T-helper 2 cell (primary cell): ENCODE measurements at places on chromosomes 1 and 21.

DNA sequence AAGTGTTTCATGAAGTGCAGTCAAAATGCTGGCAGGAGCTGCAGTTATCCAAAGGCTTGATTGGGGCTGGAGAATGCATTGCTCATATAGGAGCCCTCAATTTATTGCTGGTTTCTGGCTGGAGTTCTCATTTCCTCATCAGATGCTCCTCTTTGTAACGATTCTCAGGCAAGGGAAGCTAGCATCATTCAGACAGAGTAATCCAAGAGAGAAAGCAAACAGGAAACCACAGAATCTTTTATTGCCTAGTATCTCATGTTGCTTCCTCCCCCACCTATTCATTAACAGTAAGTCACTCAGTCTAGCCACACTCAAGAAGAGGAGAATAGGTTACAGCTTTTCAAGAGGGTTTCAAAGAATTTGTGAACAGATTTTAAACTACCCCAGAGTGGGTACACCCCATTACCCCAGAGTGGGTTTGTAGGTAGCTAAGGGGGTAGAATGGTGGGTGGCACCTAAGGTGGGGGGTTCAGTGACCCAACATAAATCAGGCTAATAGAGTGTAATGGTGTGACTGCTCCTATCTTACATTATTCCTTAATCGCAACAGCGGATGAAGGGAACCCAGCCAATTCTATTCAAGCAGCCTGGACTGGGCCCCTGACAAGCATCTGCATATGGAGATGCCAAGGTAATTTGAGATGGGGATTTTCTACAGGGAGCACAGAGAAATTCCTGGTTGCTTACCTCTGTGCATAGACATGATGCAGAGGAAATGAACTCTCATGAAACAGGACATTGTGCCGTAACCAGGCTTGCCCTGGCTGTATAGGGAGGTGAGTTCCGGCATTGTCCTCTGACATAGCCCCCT lies 67.1 kb downstream of the KCNJ15 start:
- no peak for DNase-seq

- no peak for DNase-seq
Measured at GRCh38 chr1:9871707-9872425, 38.2 kb downstream of the CTNNBIP1 start.

DNA sequence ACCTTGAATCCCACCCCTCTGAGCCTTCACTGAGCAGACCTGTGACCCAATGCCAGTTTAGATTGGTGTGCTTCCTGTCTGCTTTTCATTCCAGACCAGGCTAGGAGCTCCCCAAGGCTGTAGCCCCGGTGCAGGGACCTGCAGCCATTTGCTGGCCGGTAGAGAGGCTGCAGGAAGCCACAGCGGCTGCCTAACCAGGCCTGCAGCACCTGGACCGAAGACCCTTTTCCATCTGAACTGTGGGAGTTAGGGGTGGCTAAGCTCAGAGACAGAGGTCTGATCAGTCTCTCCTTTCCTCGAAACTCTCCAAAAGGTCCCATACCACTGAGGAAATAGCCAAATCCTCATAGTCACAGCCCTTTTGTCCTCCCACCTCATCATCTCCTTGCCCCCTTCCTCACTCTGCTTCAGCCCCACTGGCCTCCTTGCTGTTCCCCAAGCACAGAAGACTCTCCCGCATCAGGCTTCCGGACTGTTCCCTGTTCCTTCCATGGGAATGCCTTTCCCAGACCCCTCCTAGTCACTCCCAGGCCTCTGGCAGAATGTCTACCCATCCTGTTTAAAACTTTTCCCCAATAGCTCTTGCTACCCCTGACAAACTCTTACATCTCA lies 674 bp upstream of the TTC4 start:
- no peak for DNase-seq

DNA sequence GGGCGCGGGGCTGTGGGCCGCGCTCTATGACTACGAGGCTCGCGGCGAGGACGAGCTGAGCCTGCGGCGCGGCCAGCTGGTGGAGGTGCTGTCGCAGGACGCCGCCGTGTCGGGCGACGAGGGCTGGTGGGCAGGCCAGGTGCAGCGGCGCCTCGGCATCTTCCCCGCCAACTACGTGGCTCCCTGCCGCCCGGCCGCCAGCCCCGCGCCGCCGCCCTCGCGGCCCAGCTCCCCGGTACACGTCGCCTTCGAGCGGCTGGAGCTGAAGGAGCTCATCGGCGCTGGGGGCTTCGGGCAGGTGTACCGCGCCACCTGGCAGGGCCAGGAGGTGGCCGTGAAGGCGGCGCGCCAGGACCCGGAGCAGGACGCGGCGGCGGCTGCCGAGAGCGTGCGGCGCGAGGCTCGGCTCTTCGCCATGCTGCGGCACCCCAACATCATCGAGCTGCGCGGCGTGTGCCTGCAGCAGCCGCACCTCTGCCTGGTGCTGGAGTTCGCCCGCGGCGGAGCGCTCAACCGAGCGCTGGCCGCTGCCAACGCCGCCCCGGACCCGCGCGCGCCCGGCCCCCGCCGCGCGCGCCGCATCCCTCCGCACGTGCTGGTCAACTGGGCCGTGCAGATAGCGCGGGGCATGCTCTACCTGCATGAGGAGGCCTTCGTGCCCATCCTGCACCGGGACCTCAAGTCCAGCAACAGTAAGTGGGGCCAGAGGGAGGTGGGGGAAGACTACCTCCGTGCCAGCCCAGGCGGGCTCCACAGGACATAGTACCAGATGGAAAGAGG lies 808 bp downstream of the MAP3K21 start:
- peak; percentile 10 for DNase-seq

- DNase-seq = peak; percentile 68
Measured at GRCh38 chr1:198598796-198599321, 40.0 kb upstream of the PTPRC start.

DNA sequence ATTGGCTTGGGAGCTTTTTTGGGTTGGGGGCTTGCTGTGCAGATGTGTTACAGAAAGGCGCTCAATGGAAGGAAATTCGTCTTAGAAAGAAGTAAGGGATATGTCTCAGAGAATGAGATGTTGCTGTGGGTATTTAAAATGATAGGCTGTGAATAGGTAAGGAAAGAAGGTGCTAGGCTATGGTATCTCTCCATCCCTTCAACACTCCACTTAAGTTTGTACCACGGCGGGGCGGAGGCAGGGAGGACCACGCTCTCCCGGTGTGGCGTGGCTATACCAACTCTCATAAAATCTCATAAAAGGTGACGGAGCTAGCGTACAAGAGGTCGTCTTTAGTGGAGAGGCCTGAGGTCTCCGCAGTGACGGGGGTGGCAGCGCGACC lies 305 bp upstream of the RPS6KC1 start:
- no peak for DNase-seq

DNA sequence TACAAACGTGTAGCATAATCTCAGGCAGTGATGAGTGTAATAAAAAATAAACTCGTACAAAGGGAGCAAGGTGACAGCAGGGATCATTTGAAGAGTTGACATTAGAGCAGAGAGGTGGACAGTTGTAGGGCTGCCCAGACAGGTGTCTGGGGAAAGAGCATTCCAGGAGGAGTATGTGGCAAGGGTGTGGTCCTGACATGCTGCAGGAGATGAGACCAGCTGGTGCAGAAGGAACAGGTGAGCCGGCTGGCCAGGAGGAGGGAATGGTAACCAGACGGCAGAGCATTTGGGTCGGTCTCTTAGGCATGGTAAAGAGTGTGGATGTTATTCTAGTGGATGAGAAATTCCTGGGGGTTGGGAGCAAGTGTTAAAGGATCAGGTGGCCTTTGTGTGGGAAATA lies 306.3 kb downstream of the LMX1A start:
- no peak for DNase-seq

DNA sequence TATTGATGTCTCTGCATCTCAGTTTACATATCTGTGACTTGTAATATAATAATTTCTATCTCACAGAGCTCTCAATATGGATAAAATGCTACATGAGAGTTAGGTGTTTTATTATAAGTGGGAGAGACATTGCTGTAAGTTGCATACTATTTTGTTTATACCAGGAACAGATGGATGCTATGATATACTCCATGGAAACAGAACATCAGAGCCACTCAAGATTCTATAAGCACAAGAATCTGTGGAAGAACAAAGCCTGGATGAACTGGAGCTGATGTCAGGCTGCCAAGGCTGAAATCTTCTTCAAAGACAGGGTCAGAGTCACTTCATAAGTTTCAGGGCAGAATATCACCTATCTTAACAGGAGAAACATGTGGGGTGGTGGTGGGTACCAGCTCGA lies 30.2 kb downstream of the DUSP10 start:
- no peak for DNase-seq

DNA sequence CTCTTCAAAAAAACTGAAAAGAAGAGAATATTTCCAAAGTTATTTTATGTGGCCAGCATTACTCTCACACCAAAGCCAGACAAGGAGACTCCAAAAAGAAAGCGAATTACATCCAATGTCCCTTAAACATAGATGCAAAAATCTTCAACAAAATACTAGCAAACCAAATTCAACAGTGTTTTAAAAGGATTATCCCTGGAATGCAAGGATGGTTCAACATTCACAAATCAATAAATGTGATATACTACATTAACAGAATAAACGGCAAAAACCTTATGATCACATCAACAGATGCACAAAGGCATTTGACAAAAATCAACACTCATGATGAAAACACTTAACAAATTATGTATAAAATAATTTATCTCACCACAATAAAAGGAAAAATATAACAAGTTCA lies 207.8 kb downstream of the DENND1B start:
- no peak for DNase-seq

DNA sequence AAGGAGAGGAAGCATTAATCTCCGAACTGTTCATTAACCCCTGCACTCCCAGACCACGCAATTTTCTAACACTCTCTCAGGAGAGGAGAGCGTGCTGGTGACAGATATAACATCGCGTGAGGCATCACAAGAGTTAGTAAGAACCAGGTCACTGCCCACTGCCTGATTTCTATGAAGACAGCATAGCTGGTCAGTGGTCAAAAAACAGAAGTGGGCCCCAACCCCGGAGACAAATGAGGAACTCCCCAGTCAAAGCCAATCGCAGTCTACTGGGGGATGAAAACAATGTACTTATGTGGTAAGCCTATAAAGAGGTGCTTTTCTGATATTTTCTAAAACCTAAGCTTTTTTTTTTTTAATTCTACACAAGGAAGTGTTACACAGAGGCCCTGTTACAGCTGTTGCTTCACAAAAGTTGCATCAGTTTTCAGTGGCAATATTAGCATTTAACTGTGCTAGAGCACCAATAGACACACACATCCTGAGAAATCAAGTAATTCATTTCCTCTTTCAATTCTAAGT lies 231.8 kb upstream of the IRF2BP2 start:
- no peak for DNase-seq

DNA sequence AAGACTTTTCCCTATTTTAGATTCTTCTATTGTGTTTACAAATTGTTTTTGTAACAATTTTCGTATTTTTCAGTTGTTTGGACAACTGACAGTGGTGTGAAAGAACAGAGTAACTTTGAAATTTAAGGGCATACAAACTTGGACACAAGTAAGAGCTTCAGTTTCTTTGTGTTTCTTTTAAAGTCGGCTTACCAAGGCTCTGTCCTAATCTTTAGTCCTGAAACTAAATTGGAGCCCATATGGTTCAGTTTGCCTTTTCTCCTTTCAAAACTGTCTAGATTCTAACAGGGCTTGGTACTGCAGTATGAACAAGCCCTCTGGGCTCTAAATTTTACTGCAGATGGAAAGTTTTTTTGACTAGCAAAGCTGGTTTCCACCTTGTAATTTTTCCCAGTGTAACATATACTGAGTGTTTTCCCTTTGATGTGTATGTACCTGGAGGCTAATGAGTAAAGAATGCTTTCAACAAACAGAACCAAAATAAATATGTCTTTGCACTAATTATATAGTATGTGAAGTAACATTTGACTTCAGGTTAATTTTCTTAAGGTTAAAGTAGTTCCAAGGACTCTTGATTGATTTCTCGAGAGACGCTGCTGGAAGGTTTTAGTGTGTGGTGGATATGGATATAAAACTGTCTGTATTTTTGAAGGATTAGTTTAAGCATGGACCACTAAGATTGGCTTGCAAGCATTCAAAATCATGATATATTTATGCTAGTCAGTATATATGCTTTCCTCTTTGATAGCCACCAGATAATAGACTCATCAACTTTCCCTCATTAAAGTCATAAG lies 4.1 kb downstream of the SNX27 start:
- DNase-seq = no peak
